NCI-H69 (cell line): ENCODE measurements at places on chromosomes 2 and 18.

DNA sequence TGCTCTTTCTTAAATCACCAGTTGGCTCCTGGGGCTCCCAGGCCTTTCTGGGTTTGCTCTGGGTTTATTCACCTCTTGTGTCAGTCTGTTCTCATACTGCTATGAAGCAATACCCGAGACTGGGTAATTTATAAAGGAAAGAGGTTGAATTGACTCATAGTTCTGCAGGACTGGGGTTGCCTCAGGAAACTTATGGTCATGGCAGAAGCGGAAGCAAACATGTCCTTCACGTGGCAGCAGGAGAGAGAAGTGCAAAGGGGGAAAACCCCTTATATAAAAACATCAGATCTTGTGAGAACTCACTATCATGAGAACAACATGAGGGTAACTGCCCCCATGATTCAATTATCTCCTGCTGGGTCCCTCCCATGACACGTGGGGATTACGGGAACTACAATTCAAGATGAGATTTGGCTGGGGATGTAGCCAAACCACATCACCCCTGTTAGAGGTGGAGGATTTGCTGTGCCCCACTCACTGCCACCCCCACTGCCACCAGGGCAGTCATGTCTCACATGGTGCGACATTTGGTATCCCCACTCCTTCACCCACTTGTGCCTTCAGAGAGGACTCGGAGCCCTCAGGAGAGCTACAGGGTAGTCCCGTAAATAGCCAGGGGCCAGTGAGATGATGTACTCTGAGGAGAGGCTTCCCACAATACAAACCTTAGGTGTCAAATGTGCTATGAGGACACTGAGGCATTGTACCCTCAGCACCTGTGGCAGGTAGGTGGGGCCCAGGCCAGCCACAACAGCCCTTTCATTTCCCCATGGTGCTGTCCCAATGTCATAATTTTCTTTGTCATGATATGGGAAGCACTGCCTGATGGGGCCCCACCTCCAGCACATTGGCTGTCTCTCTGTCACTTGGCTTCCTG is 35.7 kb downstream of the CDC42EP3 start:
- DNase-seq, result no peak

GRCh38 chr18:40197711-40198110 is 1757.3 kb upstream of the PIK3C3 start:
- DNase-seq, result no peak

DNA sequence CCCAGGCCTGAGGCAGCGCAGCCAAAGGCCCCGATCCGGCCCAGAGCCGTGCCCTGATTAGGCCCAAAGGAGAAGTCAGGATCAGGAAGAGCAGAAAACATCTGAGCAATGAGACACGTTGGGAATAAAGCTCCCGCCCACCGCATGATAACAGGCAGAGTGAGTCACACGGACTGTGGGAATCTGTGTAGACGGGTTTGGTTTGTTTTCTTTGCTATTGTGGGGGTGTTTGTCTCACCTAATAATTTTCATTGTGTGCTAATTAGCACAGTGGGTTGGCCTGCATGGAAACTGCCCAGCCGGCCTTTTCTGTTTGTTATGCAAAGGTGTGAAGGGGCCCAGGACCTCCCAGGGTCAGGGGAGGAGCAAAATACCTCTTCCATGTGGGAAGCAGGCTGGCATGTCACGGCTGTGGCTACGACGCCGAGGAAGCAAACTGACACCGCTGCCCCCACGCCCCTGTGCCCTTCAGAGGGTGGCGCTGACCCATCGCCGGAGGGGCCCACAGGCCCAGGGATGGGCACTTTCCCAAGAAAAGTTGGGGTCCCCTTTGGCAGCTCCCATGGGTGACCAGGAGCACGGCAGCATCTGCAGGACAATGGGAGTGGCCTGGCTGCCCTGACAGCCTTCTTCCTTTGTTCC is 68.4 kb upstream of the CTDP1 start:
- peak; percentile 19 for DNase-seq

- peak; percentile 87 for DNase-seq
These were observed 45.2 kb downstream of the PCBP1 start for GRCh38 chr2:70132244-70133126.

DNA sequence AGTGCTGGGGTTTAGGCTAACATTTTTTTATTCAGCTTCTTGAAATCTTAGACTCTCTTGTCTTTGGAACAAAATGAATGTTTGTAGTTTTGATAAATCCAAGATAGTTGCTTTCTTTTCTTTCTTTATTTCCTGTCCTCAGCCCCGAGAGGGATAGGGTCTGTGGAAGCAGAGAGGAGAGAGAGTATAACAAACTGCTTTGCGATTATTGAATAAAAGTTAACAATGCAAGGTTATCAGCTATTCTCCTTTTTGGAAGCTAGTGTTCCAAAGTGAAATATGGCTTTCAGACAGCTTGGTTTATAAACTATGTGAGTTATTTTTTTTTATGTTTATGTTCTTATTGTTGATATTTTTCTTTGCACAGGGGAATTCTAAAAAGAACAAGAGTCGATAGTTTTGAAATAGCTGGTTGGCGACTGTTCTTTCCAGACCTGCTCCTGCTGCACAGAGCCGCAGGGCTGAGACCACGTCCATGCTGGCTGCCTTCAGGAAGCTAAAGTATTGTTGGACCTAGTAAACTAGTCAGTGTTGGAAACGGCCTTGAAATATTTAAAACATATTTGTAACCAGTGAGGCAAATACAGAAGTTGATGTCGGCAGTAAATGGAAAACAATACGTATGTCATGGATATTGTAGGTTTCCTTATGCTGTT is 15.5 kb upstream of the STON1 start:
- DNase-seq, result no peak

- DNase-seq, result no peak
These were observed 330.8 kb downstream of the TXNL1 start for GRCh38 chr18:56307354-56308170.

GRCh38 chr18:23223641-23224040 is 88.4 kb downstream of the CABLES1 start:
- DNase-seq, result no peak

DNA sequence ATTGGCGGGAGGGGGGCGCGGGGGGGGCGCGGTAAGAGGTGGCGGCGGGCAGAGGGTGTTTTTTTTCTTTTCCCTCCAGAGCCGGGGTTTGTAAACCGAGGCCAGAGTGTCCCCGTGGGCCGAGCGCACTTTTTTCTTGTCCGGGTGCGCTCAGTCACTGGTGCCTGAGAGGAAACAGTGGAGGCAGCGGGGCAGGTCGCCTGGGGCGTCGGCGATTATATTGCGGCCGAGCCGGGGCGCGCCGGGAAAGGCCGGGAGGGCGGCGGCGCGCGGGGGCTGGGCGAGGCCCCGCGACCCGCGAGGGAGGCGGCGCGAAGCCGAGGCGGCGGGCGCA is 275 bp downstream of the HOXD8 start:
- no peak for DNase-seq

- peak; percentile 68 for DNase-seq
These were observed 9.1 kb downstream of the KLF7 start for GRCh38 chr2:207156451-207157161.

DNA sequence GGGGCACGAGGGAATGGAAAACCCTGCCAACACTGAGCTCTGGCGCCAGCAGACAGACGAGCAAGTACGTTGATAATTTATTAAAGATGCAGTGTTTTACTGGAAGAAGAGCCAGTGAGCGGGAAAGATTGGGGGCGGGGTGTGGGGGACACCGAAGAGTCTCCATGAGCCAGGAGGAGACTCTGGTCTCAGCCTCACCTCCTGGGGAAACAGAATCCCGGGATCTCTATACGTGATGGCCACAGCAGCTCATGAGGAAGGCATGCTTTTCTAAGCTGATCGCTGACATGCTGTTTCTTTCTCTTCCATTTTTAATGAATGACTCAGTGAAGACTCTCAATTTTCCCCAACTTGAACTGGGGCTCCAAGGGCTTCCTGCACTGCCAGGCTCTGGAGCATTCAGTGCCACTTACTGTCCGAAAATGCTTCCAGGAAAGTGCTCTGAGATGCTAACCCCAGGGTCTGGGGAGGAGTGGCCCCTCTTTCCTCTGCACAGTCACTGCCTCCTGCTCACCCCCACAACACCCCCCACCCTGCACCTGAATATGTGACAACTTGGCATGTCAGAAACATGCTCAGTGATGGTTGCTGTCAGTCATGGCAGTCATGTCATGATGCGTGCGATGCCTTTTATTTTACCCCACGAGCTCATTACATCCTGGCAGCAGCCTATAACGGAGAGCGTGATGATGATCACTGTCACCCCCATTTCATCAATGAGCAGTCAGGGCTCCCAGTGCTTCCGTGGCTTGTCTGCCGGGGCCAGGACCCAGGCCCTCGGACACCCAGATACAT is 164.2 kb upstream of the CAPN13 start:
- DNase-seq, result no peak

- DNase-seq, result no peak
These were observed 33.5 kb upstream of the ZEB2 start for GRCh38 chr2:144553379-144553778.

- DNase-seq, result no peak
These were observed 45.9 kb upstream of the CNGA3 start for GRCh38 chr2:98300141-98300874.

- DNase-seq, result no peak
These were observed 24.6 kb downstream of the ANO7 start for GRCh38 chr2:241213041-241213440.

DNA sequence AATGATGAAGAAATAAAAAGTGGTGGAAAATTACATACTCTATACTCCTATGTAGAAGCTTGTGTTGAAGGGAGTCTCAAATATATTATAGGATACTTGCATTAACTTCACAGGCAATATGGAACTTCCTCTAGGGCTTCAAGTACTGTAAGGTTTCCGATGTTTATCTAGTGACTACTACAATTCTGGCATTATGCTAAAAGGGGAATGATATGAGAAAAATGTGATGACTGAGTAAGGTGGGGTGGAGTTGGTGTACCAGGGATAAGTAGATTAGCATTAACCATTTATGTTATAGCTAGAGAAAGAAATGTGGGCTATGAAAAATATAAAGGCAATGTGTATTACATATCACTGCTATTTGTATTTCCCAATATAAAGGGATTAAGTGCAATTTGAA is 229.5 kb downstream of the DCC start:
- DNase-seq, result peak; percentile 40

- peak; percentile 91 for DNase-seq
These were observed 190.4 kb downstream of the KIAA1328 start for GRCh38 chr18:37019157-37019827.

DNA sequence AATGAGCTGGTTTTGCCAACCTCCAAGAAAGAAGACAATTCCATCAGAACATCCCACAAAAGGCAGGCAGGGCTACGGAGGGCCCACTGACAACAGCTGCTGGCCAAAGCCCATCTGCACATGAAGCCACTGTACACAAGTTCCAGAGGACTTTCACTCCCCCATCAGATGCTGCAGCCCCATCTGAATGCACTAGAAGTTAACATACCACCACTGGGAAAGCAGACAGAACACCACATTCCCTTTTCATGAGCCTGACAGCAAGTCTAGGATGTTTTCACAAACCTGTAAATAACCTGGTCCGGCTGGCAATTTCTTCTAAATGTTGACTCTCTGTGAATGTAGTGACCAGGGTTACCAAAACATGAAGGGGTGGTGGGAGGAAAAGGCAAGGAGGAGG is 41.5 kb downstream of the CCBE1 start:
- no peak for DNase-seq

- no peak for DNase-seq
These were observed 84.5 kb upstream of the MAPRE2 start for GRCh38 chr18:34956663-34957062.

DNA sequence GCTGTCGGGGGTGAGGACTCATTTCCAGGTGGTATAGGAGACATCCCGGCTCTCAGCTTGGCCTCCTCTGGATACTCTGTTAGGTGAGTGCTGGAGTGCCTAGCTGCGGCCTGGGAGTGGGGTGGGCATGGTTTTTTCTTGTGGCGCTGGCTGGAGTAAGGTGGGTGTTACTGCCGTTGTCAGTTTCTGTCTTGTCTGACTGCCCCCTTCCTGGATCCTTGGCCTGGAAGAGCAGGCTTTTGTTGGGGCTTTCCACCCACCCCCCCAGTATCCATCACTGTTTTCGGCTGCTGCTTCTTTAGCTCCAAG is 69.2 kb downstream of the DGKD start:
- DNase-seq, result no peak

DNA sequence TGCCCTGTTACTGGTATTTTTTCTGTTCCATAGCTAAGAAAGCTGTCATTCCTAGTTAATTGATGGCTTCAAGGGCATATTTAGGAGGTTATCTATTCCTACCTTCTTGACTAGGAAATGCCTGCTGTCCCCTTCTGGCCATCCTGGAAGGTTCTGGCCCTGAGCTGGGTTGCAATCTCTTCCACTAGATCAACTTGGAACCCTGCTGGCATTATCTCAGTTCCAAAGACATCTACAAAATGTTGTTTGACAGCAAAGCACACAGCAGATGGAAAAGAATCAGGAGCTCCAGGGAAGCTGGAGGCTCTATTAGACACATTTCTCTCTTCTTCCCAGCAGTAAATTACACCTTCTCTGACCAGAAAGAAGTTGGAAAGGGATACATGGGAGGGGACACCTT is 192.1 kb downstream of the ARHGAP28 start:
- DNase-seq, result no peak

DNA sequence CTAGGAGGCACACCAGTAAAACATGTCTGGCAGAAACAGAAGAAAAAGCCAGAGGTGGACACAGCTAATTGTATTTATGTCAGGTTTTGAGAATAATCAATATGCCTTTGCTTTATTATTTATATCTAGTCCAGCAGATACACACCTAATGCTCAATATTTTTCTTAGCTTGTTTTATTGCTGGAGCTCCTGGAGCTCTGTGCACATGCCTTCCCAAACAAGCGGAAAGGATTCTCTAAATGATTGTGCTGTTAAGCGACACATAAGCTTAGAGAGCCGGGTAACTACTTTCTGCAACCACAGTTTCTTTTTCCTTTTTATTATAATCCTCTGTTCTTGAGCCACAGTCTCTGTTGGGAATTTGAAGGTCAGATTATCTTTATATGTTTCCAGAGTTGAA is 177.3 kb upstream of the ST6GAL2 start:
- no peak for DNase-seq

DNA sequence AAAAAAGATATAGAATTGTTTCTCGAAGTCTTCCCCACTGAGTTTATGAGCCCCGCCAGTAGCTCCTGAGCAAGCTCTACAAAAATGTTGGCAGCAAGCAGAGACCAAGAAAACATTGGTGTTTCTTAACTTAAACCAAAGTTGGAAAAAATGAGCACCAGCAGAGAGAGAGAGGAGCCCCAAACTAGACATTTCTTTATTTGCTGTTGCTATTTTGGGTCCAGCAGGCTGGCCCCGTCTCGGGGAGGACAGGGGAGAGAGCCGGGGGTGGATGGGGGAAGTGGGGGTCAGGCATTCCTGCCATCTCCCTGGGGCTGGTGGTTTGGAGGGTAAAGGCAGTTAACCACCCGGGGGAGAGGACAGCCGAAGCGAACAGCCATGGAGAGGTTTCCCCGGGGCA is 113.0 kb downstream of the DYSF start:
- DNase-seq, result no peak

GRCh38 chr2:60096556-60096955 is 456.9 kb downstream of the BCL11A start:
- no peak for DNase-seq

- no peak for DNase-seq
These were observed 57.5 kb downstream of the HS1BP3 start for GRCh38 chr2:20593072-20594034.

GRCh38 chr2:215843579-215843978 is 169.8 kb downstream of the MREG start:
- DNase-seq, result no peak
